Progenitor cell of endocrine pancreas (in vitro differentiated cells): ENCODE measurements at places on chromosomes 4 and X. TPM values are rescaled to one million over a fixed set of nuclear protein-coding genes. Genes with fewer than 3 reads are reported as not detected.

DNA sequence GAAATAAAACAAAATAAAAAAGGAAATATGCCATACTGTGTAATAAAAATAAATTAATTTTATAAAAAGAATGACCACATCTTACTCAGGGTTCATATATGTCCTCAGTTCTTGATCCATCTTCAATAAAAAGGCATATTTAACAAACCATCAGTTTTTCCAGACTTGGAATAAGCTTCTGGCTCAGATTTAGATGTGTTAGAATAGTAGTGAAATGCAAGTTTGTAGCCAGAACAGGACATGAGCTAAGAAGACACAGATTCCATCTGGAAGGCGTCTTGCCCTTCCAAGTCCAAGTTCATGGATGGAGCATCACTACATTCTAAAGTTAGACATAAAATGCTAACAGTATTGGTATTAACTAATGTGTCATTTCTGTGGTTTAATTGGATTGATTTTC is 10.3 kb upstream of the LSM6 start:
- DNase-seq, result no peak
- no peaks in the 10 kb centered on the region for H3K36me3 ChIP-seq
- H3K4me3 ChIP-seq, result no peak overlapping the region
- H3K4me1 ChIP-seq, result no peaks in the 10 kb centered on the region
- H3K27ac ChIP-seq, result no peak overlapping the region

DNA sequence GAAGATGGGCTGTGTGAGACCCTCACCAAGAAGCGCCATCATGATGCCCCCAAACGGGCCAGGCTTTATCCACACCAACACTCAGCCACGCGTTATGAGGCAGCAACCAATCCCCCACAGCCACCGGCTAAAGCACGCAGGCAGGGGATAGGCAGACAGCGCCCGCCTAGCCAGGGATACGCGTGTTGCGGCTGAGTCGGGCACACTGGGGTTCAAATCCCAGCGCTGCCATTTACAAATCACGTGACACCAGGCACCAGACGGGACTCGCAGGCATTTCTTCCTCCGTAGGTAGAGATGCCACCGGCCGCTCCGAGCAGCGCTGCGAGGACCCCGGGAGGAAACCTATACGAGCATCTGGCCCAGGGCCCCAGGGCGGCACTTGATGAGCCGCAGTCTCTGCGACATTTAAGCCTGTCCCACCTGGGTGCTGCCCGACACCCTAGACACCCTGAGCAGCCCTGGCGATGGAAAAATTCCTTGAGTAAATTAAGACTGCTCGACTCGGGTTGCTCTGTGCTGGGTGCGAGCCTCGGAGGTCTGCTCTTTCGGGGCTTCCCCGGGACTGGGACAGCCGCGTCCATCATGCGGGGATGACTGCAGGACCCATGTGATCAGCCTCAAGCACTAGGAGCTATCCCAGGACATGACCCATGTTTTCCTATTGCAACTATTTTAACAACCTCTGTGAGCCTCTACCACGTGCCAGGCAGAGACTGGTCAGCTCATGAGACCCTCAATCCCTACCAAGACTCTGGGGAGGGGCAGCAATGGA is 6.3 kb downstream of the ABLIM2 start:
- H3K36me3 ChIP-seq, result no peaks in the 10 kb centered on the region
- no peak for DNase-seq
- H3K27ac ChIP-seq, result no peak overlapping the region
- no peak overlapping the region for H3K4me3 ChIP-seq
- no peaks in the 10 kb centered on the region for H3K4me1 ChIP-seq

Gene GABRE
- 1.5 and 2.6 TPM in 2 replicates for total RNA-seq

DNA sequence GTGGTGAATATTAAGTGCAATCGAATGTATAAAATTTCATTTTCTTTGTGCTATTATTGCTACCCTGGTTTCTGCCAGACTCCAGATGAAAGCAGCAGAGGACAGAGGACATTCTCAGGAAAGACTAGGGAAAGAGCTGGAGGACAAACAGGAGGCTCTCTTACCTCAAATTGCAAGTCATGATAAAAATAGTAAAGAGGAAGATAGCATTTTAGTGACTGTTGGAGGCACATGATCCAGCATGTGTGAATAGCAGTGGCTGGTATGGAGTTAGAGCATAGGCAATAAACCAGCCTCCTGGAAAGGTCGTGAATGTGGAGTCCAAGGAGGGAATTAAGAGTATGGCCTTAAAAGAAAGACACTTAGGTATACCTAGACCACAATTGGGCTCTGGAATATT is 1040.0 kb downstream of the STPG2 start:
- H3K27me3 ChIP-seq, result no peaks in the 10 kb centered on the region
- no peak overlapping the region for H3K27ac ChIP-seq
- DNase-seq, result no peak

- H3K27me3 ChIP-seq, result no peaks in the 10 kb centered on the region
- no peaks in the 10 kb centered on the region for H3K4me1 ChIP-seq
- DNase-seq, result no peak
- H3K36me3 ChIP-seq, result no peaks in the 10 kb centered on the region
These were observed 910.4 kb upstream of the PCDH10 start for GRCh38 chr4:132238697-132239096.

Gene DCAF8L2
- 0.29 TPM in 1 of 2 replicates, not detected in the other for total RNA-seq

Gene C4orf50
- 0.18 and 0.19 TPM in 2 replicates for total RNA-seq

DNA sequence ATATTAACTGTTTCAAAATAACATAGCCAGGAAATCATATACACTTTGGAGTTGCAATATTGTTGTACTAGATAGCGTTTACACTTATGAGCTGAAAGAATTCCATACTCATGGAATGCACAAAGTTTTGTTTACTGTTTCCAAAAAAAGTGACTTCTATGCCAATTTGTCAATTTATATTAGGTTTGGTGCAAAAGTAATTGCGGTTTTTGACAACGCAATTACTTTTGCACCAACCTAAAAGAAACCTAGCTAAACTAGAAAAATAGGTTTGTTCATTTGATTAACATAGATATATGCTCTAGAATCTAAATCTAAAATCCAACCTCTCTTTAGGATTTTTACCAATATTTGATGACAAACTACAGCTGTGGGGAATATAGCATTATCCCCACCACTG is 15.2 kb downstream of the RXFP1 start:
- no peak for DNase-seq
- no peaks in the 10 kb centered on the region for H3K4me1 ChIP-seq
- no peak overlapping the region for H3K27ac ChIP-seq
- no peaks in the 10 kb centered on the region for H3K27me3 ChIP-seq
- H3K36me3 ChIP-seq, result no peaks in the 10 kb centered on the region
- no peak overlapping the region for H3K4me3 ChIP-seq

DNA sequence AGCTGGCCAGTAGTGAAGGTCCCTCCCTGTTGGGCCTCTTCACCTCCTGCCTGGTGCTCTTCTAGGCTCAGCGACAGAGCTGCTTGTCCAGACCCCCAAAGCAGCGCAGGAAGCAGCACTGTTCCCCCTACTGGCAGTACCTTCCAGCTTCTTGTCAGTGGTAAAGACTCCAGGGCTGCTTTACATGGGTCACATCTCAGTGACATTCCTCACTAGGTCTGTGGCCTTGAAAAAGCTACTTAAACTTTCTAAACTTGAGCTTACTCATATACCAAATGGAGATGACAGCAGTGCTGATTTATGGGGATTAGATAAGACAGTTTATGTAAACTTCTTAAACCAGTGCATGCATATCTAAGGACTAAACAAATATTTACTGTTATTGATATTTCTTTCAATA is 117.3 kb downstream of the FAT4 start:
- no peak overlapping the region for H3K4me3 ChIP-seq
- no peaks in the 10 kb centered on the region for H3K36me3 ChIP-seq
- no peak for DNase-seq
- no peaks in the 10 kb centered on the region for H3K4me1 ChIP-seq
- no peak overlapping the region for H3K27ac ChIP-seq

- no peaks in the 10 kb centered on the region for H3K27me3 ChIP-seq
- no peak overlapping the region for H3K4me3 ChIP-seq
- H3K27ac ChIP-seq, result no peak overlapping the region
- no peaks in the 10 kb centered on the region for H3K36me3 ChIP-seq
- no peak for DNase-seq
These were observed 82.8 kb upstream of the TCEAL2 start for GRCh38 chrX:102042372-102043325.

DNA sequence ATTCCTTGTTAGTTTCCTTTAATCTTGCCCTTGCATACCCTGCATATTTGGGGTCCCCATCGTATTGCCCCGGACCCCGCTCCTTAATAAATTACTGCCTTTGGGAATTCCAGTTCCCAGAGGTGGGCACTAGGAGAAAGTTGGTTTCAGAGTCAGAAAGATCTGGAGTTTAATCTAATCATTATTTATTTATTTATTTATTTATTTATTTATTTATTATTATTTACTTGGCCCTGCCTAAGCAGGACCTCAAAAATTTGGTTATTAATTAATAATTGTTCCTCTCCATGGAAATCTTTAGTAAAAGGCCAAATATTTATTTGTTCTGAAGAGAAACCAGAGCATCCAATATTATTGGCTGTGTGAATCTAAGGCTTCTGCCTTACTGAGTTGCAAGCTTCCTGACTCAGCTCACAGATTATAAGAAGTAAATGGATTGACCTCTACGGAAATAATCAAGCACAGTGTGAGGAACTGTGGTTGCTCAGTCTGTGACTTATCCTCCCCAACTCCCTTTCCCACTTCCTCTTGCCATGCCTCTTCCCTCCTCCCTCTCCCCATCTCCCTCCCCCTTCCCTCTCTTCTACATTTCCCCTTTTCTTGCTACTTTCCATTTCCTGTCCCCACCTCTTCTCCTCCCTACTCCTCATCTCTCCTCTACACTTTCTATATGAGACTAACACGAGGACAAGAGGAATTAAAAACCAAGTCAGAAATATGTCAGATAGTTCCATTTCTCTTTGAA is 61.5 kb upstream of the AP1S2 start:
- no peak overlapping the region for H3K4me3 ChIP-seq
- H3K36me3 ChIP-seq, result no peaks in the 10 kb centered on the region
- no peaks in the 10 kb centered on the region for H3K4me1 ChIP-seq
- H3K27ac ChIP-seq, result no peak overlapping the region
- no peaks in the 10 kb centered on the region for H3K27me3 ChIP-seq

DNA sequence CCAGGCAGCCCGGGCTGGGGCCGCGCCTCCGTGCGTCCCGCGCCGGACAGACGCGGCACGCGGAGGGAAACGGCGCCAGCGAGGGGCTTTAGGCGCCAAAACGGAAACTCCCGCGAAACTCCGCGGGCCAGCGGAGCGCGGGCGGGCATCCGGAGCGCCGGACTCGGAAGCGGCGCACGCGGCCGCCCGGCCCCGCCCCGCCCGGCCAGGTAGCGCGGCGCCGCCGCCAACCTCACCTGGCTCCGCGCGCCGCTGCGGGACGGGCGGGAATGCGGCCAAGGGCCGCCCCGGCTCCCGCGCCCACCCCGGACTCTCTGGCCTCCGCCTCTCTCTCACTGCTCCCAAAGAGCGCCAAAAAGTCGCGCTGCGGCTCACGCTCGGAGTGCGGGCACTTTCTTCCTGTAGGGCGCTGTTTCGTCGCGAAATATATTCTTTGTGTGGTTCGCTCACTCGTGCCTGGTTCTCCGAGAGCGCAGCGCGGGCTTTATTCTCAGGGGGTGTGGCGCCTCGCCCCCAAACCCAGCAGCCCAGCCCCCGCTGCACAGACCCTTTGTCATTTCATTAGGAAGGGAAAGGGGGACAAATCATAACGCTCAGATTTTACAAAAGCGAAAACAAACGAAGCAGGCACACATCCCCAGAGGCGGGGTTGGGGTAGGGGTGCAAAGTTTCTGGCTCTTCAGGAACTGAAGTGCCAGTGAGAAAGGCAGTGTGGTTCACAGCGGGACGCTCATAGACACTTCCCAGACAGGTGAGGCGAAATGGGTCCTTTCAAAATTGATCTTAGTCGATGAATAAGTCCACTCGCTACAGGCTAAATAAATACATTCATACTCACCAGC is 961 bp upstream of the MBNL3 start:
- H3K27me3 ChIP-seq, result peaks cover 30% of the 10 kb centered on the region
- H3K4me1 ChIP-seq, result peaks cover 21% of the 10 kb centered on the region
- no peaks in the 10 kb centered on the region for H3K36me3 ChIP-seq
- DNase-seq, result peak; percentile 47
- peak overlapping the region; percentile 96 for H3K27ac ChIP-seq

DNA sequence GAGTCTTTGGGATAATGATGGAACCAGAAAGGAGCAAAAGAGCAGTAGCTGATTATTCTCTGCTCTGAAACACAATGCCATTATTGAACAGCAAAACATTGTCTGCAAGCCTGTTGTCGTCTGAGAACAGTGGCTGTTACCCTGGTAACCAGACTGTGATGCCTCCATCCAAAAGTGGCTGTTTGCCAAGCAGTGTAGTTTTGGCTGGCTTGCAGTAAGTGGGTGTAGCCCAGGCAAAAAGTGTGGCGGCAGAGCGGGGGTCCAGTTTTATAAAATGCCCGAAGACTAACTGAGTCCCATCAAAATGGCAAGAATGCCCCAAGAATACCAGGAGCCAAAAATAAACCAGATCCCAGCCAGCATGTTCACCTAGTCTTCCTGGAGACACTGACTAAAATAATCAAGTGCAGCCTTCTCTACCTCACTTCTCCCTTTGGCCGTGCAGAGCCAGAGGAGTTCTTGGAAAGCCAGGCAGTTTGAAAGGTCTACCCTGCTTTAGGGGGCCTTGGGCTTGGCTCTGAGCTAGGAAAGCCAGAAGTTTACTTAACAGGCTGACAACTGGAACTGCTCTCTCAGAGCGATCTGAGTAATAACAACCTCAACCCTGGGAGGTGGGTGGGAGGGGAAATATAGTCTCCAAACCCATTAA is 2.6 kb downstream of the PLP1 start:
- H3K27me3 ChIP-seq, result peaks cover 10% of the 10 kb centered on the region
- H3K4me1 ChIP-seq, result peaks cover 13% of the 10 kb centered on the region
- DNase-seq, result no peak
- no peak overlapping the region for H3K4me3 ChIP-seq

GRCh38 chr4:82216219-82216618 is 157.6 kb downstream of the HNRNPD start:
- H3K4me3 ChIP-seq, result no peak overlapping the region
- H3K36me3 ChIP-seq, result no peaks in the 10 kb centered on the region
- H3K4me1 ChIP-seq, result peaks cover 28% of the 10 kb centered on the region
- no peak for DNase-seq

DNA sequence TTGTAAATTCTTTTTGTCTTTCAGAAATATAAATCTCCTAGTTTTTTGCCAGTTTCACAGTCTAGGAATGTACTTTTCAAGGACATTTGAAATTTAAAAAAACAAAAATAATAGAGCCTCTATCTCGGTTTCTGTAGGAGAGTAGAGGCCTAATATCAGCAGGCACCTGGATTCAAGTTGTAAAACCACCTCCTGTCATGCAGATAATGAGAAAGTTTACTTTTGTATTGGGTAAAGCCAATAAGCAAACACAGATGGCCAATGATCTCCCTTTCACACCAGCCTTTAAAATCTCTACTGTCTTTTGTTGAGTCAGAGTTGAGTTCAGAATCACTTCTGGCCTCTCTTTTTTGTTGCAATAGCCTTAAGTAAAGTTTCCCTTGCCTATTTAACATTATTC is 1499.9 kb downstream of the PCDH18 start:
- H3K27ac ChIP-seq, result peak overlapping the region; percentile 46
- peaks cover 2% of the 10 kb centered on the region for H3K4me1 ChIP-seq
- no peak overlapping the region for H3K4me3 ChIP-seq
- no peaks in the 10 kb centered on the region for H3K36me3 ChIP-seq
- H3K27me3 ChIP-seq, result no peaks in the 10 kb centered on the region

GRCh38 chr4:118968005-118968404 is 79.4 kb downstream of the SYNPO2 start:
- DNase-seq, result no peak
- H3K4me3 ChIP-seq, result no peak overlapping the region
- no peak overlapping the region for H3K27ac ChIP-seq
- H3K27me3 ChIP-seq, result no peaks in the 10 kb centered on the region
